ENCODE measurements at places on chromosomes 3 and 15.

- DNase-seq: no peak
Measured at GRCh38 chr3:149662240-149662887, 4.5 kb upstream of the WWTR1 start.

DNA sequence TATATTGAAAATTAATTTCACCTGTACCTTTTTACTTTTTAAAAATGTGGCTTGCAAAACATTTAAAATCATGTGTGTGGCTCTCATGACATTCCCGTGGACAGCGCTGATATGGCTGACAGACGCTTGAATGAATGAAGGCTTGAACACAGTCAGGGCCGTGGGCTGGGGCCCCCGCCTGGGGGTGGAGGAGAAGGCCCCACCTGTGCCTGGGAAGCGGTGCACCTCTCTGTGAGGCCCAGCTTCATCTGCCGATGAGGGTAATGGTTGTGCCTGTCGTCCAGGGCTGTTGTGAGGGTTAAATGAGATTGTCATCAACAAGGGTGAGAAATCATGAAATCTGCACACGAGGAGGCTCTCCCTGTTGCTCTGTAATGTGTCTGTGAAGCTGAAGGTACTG lies 85.9 kb upstream of the PRR23E start:
- no peak for DNase-seq

DNA sequence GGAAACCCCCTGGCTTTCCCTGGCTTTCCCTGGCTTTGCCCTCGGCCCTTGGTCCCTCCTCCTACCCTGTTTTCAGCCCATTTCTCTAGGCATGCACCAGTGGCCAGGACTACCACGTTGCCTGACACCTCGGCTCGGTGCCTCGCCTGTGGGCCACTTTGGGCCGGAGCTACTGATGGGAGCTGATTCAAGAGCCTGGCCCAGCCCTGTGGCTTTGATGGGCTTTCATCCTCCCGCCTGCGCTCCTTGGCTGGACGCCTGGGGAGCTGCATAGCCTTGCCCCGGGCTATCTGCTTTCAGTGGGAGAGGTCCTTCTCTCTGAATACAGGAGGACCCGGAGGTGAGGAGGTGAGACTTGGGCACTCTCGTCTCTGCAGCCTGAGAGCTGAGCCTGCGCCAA lies 192.7 kb upstream of the HES1 start:
- DNase-seq: no peak

DNA sequence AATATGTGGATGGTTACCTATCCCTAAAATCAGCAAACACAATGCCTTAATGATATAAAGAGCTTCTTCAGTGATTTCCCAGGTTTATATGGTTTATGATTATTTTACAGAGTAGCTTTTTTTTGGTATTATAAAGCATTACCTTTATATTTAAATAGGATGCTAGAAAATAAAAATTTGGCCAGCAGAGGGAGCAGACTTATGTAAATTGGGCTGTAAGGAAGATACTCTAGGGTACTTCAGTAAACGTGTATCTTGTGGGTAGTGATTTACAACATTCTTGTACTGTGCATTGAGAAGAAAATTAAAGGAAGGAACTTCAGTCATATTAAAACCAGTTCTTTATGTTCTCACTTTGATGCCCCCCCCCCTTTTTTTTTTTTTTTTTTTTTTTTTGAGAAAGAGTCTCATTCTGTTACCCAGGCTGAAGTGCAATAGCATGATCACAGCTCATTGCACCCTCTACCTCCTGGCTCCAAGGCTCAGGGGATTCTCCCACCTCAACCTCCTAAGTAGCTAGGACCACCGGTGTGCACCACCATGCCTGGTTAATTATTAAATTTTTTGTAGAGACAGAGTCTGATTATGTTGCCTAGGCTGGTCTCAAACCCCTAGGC lies 167.9 kb downstream of the BBX start:
- peak; percentile 63 for DNase-seq

- no peak for DNase-seq
Measured at GRCh38 chr15:76195506-76196268, 115.6 kb downstream of the ETFA start.

- peak; percentile 24 for DNase-seq
Measured at GRCh38 chr3:197793247-197793646, 2.2 kb downstream of the LRCH3 start.

- DNase-seq: peak; percentile 88
Measured at GRCh38 chr15:39161096-39161495, 419.8 kb upstream of the THBS1 start.

DNA sequence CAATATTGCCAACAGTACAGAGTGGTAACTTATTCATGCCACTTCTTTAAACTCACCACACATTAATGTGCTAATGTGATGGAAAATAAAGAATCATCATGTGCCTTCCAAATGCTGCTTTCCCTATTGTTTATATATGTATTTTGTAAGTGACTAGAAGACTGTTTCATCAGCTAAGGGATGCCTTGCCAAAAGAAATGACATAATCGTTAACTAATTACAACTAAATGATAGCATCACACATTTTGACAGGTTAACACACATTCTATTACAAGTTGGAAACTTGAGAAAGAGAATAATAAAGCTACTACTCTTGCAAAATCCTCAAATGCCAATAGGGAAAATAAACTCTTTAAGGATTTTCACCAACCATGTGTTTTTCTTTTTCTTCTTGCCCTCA lies 329.9 kb upstream of the AGTR1 start:
- peak; percentile 51 for DNase-seq

GRCh38 chr3:120469882-120470301 lies 19.1 kb upstream of the FSTL1 start:
- DNase-seq: peak; percentile 30

Measured in fibroblast of skin of scalp (primary cell).